ENCODE measurements at places on chromosomes 2 and 18.

- no peak for DNase-seq
These were observed 53.8 kb downstream of the RNF144A start for GRCh38 chr2:6970976-6971480.

DNA sequence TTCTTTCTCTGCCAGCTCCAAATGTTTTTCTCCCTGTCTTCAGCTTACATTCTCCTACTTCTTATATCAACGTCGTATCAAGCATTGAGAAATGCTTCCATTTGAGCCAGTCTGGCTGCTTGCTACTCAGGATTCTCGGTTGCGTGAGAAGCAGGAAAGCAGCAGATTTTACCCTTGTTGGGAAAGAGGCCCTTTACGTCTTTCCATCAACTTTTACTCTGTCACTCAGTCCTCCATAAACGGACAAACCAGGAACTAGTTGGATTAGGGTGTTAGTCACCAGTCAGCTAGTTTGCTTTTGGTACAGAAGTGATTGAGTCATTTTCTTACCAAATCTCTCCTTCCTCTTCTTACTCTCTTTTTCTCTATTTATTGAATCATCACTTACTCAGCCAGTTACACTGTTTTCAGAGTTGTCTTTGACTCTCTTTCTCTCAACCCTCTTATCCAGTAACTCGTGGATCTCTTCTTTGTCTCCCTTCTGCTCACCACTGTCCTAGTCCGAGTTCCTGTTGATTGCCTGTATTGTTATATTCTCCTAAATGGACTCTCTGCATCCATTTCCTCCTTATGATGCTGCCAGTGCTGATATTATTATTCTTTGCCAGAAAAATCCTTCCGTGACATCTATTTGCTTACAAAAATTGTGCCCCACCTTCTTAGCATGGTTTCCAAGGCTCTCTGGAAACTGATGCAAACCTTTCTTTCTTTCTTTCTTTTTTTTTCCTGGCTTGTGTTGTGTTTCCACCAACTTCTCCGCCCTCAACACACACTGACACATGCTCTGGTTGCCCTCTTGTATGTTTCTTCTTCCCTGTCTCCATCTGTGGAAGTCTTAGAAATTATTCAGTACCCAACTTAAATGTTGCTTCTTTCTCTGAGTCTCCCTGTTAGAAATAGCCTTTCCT is 61.5 kb downstream of the VRK2 start:
- no peak for DNase-seq

DNA sequence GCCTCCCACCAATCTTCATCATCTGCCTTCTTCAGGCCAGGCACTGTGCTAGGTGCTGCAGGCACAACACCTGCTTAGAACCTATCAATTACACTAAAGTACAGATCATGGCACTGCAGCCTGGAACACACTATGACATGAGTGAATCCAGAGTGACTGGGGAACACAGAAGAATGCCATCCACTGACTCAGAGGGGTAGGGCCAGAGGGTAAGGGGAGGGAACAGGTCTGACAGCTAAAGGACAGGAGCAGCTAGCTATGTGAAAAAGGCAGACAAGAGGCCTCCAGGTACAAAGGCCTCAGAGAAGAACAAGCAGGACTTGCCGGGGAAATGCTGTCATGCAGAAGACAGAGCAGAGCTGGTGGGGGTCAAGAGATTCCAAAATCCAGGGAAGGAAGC is 53.3 kb upstream of the ACAA2 start:
- no peak for DNase-seq

DNA sequence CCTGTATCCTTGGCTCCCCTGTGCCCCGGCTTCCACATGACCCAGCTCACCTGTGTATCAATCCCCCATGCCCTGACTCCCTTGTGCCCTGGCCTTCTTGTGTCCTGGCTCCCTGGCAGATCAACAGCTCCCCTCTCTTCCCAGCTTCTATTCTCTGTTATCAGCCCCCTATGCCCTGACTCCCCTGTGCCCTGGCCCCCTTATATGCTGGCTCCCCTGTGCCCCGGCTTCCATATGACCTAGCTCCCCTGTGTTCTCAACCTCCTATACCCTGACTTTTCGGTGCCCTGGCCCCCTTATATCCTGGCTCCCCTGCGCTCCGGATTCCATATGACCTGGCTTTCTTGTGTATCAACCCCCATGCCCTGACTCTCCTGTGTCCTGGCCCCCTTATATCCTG is 209.2 kb downstream of the LOXHD1 start:
- DNase-seq = no peak

DNA sequence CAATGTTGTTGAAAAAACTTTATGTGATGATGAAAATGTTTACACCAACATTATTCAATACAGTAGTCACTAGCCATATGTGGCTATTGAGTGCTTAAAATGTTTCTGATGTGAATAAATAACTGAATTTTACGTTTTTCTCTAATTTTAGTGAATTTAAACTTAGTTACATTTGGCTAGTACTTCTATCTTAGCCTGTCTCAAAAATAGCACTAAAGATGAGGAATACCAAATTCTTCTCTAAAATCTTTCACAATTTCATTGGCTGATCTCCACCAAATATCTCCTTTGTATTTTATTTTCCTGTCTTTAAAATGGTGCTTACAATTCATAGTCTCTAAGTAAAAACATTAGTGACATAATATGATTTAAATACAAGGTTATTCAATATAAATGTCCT is 83.7 kb upstream of the RND3 start:
- DNase-seq = no peak

DNA sequence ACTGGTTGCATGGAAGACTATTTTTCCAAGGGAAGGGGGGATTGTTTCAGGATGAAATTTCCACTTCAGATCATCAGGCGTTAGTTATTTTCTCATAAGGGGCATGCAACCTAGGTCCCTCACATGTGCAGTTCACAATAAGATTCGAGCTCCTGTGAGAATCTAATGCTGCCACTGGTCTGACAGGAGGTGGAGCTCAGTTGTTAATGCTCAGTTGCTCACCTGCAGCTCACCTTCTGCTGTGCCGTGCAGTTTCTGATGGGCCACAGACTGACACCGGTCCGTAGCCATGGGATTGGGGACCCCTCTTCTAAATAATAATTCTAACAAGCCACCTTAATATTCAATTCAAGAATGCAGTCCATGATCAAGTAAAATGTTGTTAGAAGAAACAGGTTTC is 34.9 kb downstream of the PLCL1 start:
- no peak for DNase-seq

All from DMS 273 treated with DMSO at 0.1 percent for 48 hours (cell line).